Stimulated activated effector memory CD8-positive, alpha-beta T cell treated with anti-CD3 and anti-CD28 coated beads, Interleukin-12 subunit alpha, Interleukin-12 subunit beta, amount 100 ng/mL, for 72 hours (primary cell): ENCODE measurements at places on chromosomes 7 and 10.

- no peak for DNase-seq
These were observed 96.8 kb upstream of the JAZF1 start for GRCh38 chr7:28277364-28277763.

DNA sequence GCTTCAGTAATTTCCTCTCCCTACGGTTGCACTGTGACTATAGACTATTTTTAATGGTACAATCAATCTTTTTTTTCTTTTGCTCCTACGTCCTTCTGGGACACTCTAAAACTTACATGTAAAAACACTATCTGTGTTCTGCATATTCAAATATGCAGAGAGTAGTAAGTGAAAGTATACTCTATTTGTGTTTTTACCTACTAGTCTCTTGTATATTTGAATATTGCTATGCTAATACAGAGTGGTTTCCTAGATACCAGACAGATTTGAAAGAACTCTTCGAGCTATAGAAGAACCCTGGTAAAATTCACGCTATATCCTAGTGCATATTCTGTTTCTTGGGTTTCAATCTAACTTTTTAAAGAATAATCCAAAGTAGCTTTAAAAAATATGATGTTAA lies 200.8 kb upstream of the LRRN3 start:
- no peak for DNase-seq

DNA sequence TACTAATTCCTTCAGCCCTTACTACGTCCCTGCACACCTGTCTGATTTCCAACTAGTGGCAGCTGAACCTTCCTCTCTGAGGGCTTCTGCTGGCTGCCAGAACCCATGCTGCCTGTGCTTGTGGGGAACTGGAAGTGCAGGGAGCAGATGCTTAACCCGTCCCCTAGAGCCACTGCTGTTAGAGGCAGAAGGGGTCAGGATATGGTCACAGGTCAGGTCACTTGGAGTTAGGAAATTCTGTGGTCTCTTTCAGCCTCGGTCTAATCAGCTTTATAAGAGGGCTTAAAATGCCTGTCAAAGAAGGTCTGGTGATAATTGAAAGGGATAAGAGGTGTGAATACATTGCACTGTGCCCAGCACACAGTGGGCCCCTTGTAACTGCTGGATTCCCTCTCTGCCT lies 82.0 kb downstream of the PLPP4 start:
- DNase-seq, result no peak

GRCh38 chr7:95209276-95209675 lies 115.1 kb downstream of the PON1 start:
- no peak for DNase-seq

- DNase-seq, result no peak
These were observed 78.8 kb downstream of the HIF1AN start for GRCh38 chr10:100614429-100615095.

- no peak for DNase-seq
These were observed 14.7 kb downstream of the FKBP6 start for GRCh38 chr7:73342645-73343044.

GRCh38 chr10:102016416-102016815 lies 39.6 kb downstream of the ARMH3 start:
- DNase-seq, result no peak
